Natural killer cell (primary cell): ENCODE measurements at places on chromosomes 16 and 17. TPM values are rescaled to one million over a fixed set of nuclear protein-coding genes. Genes with fewer than 3 reads are reported as not detected.

Gene TMEM92
- total RNA-seq = not detected

- no peak for DNase-seq
Observed at GRCh38 chr16:5046914-5047313, 13.2 kb upstream of the NAGPA start.

DNA sequence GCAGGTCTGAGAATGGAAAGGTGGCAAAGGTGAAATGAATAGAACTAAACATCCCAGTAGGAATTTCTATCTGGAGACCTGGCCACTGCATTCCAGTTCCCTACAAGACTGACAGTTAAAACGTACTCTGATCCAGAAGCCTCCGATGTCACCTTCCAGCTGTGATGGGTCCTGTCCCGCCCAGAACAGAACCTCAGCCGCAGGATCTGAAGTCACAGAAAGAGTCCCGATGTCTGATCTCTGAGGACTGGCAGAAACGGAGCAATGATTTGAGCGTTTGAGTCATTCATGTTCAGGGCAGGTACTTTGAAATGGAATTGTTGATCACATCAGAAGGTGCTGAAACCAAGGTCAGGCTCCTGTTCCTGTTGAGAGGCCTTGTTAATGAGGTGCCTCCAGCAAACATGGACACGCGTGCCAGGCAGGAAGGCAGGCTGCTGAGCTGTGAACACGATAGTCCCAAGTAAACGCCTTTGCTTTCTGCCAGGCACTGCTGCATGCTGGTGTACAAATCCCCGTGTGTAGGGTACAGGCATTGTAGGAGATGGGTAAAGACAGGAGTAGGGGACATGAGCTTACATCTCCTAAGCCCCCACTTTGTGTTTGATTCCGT, 61.4 kb downstream of the VAT1L start:
- no peak for DNase-seq

DNA sequence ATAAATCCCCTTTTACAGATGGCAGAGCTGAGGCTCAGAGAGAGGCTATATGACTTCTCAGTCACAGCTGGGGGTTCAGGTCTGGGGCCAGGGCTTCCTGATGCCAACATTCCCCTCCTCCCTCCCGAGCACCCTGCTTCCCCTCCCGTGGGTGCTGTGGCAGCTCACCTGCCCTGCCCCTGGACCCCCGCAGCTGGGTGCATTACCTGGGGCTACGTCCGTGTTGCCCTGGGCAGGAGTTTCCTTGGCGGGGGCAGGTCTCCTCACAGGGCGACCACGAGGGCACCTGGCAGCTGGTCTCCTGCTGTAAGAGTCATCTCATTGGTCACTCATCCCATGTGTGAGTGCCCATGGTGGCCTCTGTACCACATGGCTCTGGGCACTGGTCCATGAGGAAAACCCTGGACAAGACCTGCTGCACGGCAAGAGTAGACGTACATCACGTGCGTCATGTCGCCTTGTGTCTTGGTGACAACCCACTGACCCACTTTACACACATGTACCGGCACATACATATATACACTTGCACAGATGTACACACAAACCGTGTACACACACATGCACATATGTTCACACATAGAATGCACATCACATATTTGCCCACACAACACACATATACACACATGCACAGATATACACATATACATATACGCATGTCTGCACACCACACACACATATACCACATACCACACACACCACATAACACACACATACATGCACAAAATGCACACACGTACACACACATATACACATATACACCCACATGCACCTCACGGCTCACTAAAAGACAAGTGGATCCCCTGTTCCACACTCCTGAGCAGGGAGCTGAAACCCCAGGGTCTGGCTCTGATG, 134.0 kb downstream of the FOXL1 start:
- no peak for DNase-seq

DNA sequence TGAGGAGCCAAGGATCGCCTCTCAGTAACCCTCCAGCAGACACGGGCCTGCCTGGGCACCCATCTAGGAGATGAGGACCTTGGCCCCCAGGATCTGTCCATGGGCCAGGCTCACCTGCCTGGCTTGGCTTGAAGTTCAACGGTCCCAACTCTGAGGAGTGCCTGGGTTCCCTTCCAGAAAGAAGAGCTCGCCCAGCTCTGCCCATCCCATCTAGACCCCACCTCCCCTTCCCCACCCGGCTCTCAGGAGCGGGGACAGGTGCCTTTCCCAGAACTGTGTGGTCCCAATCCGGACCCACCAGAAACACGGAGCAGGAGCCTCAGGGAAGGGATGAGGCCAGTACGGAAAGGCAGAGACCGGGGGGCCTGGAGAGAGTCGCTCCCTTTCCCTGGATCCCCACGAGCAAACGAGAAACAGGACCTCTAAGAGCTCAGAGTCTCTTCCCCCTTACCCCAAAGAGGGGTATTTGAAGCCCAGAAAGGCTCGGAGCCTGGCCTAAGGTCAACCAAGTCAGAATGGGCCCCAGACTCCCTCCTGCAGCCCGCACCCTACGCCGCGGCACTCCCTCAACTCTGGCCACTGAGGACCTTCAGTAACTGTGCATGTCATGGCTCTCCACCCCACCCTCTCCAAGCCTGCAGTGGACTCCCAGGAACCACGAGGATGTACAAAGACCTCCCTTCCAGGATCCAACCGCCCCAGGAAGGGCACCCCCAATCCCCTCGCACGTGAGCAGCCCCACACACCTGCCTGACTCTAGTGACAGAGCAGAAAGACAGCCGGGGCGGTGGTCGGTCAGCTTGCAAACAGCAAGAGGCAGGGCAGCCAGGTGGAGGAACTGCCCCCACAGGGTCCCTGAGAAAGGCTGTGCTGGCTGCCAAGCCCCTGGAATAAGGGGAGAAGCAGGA, 5.4 kb downstream of the CLUH start:
- no peak for DNase-seq

DNA sequence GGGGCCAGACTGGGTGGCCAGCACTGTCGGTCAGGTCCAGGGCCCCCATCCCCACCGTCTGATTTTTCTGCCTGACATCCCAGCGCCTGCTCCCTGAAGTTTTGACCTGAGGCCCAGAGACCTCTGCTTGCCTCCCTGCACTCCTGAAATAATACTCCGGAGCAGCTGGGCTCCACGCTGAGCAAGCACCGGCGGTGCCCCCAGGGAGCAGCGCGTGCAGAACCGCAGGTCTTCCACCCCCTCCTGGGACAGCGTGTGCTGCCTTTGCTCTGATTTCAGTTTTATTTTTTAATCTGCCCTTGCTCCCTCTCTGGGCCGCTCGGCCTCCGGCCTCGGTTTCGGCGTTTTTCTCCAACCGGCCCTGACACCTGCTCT, 132.4 kb upstream of the GSE1 start:
- no peak for DNase-seq

Gene TBC1D3D
- total RNA-seq = 4.9 TPM

- DNase-seq = no peak
Observed at GRCh38 chr16:19748389-19749168, 30.5 kb downstream of the IQCK start.
